ENCODE measurements at places on chromosomes 16 and 17. TPM values are rescaled to one million over a fixed set of nuclear protein-coding genes. Genes with fewer than 3 reads are reported as not detected.

The HEXD gene
- 15.9 TPM for total RNA-seq

The HERPUD1 gene
- 28.3 TPM for total RNA-seq

- H3K27me3 ChIP-seq = no peaks in the 10 kb centered on the region
- no peak for DNase-seq
- no peak overlapping the region for H3K4me3 ChIP-seq
- no peaks in the 10 kb centered on the region for H3K36me3 ChIP-seq
- no peak overlapping the region for H3K27ac ChIP-seq
- peaks cover 18% of the 10 kb centered on the region for H3K4me1 ChIP-seq
Observed at GRCh38 chr17:74235911-74236371, 22.6 kb downstream of the TTYH2 start.

DNA sequence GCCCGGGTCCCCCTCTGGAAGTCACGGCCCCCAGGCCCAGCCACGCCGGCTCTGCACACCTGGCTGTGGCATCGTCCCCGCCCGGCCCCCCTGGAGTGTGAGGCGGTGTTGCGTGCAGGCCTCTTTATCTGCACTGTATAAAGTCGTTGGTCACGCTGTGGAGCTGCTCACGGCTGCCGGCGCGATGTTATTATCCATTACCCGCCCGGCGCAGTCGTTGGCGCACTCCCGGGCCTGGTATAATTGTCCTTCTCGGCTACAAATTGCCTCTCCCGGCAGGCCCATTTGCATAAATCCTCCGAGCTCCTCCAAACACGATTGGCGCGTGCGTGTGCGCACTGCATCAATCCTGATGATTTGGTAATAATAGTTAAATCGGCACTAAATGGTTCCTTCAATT, 57.8 kb downstream of the BAHCC1 start:
- peaks cover 47% of the 10 kb centered on the region for H3K36me3 ChIP-seq
- H3K27ac ChIP-seq = peak overlapping the region; percentile 68
- no peak for DNase-seq
- H3K4me1 ChIP-seq = peaks cover 49% of the 10 kb centered on the region
- H3K27me3 ChIP-seq = no peaks in the 10 kb centered on the region
- H3K4me3 ChIP-seq = no peak overlapping the region

DNA sequence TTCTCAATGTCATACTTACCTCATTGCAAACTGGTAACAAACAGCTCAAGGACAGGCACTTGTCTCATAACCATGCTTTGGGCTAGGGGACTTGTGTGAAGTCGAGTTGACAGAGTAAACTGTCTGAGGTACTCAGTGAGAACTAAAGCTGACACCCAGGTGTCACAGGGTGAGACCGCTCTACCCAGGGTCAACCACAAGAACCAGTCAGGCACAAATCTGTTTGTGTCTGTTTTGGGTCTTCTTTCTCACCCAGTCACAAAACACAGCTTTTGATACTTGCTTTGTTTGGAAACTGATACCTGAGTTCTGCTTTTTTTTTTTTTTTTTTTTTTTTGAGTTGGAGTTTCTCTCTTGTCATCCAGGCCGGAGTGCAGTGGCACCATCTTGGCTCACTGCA, 161.1 kb downstream of the STX8 start:
- H3K4me1 ChIP-seq = no peaks in the 10 kb centered on the region
- no peaks in the 10 kb centered on the region for H3K36me3 ChIP-seq
- no peak overlapping the region for H3K27ac ChIP-seq
- DNase-seq = no peak
- no peak overlapping the region for H3K4me3 ChIP-seq

The RAC3 gene
- 4.7 TPM for total RNA-seq

DNA sequence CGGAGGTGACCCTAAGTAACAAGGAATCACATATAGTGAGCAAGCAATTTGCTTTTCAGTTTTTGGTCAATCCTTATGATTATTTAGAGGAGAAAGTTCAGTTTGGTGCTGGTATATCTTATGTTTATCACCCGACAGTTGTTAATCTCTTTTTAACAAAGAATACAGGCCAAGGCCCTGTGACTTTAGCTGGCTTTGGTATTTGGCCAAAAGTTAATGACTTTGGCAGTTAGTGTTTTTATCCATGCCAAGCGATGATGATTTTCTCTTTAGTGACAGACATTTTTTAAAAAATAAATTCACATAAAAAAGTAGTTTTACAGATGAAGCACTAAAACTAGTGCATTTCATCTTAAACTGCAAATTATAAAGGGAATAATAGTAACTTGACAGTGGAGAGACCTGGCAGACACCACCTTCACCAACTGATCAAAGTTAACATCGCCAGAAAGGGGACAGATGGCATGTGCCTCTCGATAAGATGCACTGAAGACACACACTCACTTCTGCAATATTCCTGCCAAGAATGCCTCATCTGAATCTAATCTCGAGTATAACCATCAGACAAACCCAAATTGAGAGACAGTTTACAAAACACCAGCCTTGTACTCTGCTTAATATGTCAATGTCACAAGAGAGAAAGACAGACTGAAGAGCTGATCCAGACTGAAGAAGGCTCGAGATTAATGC, 6.9 kb downstream of the DEXI start:
- no peak overlapping the region for H3K27ac ChIP-seq
- H3K27me3 ChIP-seq = no peaks in the 10 kb centered on the region
- H3K4me3 ChIP-seq = no peak overlapping the region
- H3K4me1 ChIP-seq = peaks cover 29% of the 10 kb centered on the region
- peaks cover 22% of the 10 kb centered on the region for H3K36me3 ChIP-seq

All from thymus (tissue), 14 donors.